ENCODE measurements at places on chromosomes 6 and 20.
A peak's percentile ranks its signal among the peaks of the same experiment; 100 is the strongest.

- DNase-seq, result peak; percentile 16
These were observed 267.6 kb upstream of the SGK1 start for GRCh38 chr6:134585517-134585873.

- peak; percentile 30 for DNase-seq
These were observed 16.6 kb downstream of the CPNE5 start for GRCh38 chr6:36822506-36823269.

DNA sequence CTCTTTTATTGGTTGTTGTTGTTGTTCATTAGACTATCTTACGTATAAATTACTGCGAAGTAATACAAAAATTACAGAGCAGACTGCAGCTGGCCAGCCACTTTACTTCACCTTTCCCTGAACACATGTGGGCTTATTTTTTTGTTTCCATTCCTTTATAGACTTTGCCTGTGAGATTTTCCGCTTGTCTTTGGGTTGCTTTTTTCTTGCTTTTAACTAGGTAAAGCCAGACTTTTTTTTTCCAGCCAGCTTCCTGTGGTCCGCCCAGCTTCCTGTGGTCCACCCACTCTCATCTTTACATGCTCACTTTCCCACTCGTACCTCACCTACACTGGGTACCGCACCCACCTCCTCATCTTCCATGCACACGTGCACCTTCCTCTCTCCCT lies 79.0 kb downstream of the IPCEF1 start:
- no peak for DNase-seq

- DNase-seq, result no peak
These were observed 302.7 kb upstream of the PRDM1 start for GRCh38 chr6:105783333-105783935.

DNA sequence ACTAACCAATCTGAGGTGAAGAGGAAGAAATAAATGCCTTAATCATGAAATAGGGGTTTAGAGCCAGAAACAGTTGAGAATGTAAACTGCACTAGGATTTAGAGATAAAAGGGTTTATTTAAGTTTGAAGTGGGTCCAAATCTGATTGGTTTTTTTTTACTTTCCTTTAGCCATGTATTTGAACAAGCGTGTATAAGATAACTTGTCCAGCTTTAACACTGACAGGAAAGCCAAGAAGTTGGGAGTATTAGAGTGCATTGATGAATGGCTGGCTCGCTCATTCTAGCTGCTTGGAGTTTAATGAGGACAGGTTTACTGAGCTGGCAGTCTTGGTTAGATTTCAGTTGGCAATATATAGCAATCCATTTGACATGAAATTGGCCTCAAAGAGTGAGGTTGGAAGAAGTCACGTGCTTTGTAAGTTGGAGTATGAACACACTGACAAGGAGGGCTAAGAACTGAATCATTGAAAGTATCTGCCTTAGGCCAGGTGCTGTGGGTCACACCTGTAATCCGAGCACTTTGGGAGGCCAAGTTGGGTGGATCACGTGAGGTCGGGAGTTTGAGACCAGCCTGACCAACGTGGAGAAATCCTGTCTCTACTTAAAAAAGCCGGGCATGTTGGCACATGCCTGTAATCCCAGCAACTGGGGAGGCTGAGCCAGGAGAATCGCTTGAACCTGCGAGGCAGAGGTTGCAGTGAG lies 13.7 kb downstream of the SRSF3 start:
- DNase-seq, result no peak

DNA sequence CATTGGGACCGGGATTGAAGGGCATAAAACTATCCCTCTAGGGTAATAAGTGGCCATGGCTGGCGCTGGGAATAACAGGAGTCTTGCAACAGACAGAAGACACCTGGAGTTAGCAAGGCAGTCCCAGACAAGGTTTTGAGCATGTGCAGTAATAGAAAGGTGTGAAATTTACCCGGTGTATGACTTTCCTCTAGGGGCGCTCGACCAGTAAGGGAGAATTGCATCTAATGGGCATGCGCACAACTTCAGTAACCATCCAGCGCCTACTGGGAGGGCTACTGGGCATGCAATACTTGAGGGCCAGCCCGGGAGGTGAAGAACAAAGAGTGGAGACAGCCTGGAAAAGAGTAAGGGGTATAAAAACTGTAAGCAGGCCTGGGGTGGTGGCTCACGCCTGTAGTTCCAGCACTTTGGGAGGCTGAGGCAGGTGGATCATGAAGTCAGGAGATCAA lies 32.7 kb downstream of the SERPINB6 start:
- no peak for DNase-seq

DNA sequence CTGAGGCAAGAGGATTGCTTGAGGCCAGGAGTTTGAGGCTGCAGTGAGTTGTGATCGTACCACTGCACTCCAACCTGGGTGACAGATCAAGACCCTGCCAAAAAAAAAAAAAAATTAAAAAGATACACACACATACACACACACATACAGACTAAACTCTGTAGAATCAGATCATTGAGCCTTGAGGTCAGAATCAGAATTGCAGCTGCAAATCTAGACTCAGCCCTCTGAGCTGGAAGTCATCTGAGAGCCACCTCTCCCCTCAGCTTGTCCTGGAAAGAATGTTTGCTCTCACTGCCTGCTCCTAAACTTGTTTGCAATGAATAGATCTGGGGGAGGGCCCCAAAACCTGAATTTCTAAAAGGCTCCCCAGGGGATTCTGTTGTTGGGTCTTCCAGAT lies 41.4 kb upstream of the ANGPT4 start:
- no peak for DNase-seq

- no peak for DNase-seq
These were observed 193.8 kb downstream of the BTBD9 start for GRCh38 chr6:38445925-38446324.

DNA sequence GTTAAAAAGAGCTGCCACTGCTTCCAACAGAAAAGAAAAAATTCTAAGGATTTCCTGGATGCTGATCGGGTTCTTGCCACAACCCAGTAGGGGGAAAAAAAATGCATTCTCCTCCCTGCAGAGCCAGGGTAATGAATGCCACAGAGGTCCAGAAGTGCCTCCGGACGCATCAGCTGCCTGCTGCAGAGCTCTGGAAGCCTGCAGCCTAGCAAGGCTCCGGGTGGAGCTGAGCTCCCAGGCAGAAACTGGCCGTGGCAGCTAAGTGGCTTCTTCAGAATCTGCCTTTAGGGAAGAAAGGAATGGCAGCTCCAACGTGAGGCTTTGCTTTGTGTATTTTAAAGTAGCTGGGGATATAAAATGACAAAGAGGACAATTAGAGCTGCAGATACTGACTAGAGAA lies 155.0 kb downstream of the CFAP61 start:
- DNase-seq, result peak; percentile 67

- DNase-seq, result no peak
These were observed 13.0 kb upstream of the SNHG17 start for GRCh38 chr20:38447931-38448675.

DNA sequence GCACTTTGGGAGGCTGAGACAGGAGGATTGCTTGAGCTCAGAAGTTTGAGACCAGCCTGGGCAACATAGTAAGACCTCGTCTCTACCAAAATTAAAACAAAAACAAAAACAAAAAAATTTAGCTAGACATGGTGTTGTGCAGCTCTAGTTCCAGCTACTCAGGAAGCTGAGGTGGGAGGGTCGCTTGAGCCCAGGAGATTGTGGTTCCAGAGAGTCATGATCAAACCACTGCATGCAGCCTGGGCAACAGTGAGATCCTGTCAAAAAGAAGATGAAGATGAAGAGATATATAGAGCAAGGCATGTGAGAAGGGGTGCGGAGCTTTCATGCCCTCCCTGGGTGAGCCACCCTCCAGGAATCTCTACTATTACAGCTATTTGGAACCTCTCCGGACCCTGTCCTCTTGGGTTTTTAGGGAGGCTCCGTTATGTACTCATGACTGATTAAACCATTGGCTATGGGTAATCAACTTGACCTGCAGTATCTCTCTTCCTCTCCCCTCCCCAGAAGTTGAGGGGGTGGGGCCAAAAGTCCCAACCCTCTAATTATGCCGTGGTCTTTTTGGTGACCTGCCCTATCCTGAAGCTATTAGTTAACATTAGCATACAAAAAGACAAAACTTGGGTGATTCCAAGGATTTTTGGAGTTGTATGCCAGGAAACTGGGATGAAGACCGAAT lies 9.0 kb downstream of the POLH start:
- no peak for DNase-seq

DNA sequence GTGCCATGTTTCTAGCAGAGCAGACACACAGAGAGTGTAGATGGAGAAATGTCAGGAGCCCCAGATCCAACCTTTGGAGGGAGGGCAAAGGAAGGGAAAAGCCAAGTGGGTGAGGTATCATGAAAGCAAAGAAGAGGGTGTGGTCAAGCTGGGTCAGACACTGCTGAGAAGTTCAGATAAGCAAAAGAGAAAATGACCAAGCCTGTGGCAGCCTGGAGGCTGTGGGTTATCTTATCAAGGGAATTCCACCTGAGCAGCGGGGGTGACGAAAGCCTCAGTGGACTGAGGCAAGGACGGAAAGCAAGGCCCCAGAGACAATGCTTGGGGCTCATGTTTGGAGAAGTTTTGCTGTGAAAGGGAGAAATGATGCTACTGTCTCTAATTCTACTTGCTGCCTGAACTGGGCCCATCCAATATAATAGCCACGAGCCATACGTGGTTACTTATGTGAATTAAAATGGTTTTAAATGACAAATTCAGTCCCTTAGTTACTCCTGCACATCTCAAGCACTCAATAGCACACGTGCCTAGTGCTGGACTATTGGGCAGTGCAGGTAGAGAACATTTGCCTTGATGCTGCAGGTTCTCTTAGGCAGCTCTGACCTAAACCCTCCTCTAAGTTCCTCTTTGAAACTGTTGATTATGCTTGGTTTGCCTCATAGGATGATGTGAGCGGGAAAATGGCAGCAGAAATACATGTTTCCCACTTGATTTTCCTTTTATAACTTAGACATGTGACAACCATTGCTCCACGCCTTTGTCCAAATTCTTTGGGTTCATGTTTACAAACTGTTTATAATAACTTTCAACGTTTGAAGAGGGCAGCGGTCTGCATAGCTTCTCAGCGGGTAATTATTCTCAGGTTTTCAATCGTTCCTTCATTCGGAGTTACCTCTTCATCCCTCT lies 63.7 kb downstream of the SLC22A23 start:
- no peak for DNase-seq

GRCh38 chr6:33716890-33717632 lies 5.6 kb upstream of the UQCC2 start:
- no peak for DNase-seq

DNA sequence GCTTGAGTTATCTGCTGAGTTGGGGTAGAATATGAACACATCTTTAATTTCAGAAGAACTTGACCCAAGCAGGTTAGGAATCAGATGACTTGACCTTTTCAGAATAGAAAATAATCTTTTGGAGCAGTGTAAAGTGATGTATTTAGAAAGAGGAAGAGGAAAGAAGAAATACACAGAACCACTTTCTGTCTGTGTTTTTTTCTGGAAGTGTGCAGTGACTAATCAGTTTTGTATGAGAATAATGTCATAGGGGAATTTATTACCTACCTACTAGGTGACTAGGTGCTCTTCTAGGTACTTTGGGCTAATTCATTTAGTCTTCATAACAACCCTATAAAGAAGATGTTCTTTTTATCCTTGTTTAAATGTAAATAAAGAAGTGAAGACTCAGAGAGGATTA lies 3.0 kb downstream of the PPP1R14C start:
- DNase-seq, result no peak

DNA sequence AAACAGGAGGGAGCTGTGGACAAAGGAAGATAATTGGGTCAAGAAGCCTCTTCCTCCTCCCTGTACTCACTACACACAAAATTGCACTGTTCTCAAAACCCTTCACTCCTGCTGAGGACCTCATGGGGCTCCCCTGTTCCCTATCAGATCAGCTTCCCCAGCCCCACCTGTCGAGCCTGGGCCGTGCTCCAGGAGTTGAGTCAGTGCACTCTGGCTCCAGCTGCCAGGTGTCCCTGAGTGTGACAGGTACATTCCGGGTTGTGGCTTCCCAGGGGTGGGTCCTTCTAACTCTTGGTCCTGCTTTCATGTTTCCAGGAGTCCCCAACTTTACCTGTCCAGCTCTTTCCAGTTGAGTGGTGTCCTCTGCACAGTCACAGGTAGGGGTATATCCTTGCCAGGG lies 8.4 kb downstream of the RAB5IF start:
- no peak for DNase-seq

- DNase-seq, result no peak
These were observed 46.3 kb downstream of the SCAND1 start for GRCh38 chr20:35908007-35908406.

DNA sequence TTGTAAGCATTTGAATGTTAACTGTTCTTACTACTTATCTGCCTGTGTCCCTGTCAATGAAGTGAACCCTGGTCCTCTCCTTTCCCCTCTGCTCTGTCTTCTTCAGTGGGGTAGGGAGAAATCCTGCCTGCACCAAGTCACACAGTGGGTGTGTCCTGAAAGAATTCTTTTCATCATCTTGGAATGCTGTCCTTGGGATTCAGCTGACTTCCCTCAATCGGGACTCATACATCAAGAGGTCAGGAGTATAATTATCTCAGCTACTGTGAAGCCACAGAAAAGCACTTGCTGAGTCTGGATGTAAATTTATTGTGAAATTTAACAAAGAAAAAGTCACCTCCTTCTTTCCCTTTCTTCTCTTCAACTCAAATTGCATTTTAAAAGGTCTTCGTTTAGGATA lies 328.5 kb downstream of the SOX4 start:
- no peak for DNase-seq

GRCh38 chr20:38369389-38369788 lies 23.1 kb downstream of the LBP start:
- DNase-seq, result peak; percentile 25

GRCh38 chr6:144343701-144344428 lies 58.7 kb downstream of the UTRN start:
- no peak for DNase-seq

GRCh38 chr20:32819992-32820697 lies 391 bp downstream of the MAPRE1 start:
- peak; percentile 92 for DNase-seq

DNA sequence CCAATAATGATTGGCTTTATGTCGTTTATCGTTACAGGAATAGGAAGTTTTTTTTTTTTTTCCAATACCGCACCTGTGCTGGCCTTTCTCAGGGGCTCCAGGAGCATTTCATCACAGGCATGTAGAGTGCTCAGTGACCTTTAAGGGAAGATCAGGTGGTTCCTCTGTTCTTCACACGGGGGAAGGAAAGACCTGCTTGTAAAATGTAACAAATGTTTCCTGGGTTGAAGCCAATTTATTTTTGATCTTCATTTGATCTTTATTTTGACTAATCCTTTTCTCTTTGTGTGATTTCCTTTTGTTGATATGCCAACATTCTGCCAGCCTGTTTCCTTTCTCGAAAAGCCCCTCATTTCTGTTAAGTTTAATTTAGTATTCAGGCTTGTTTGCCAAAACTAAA lies 61.9 kb upstream of the HBS1L start:
- DNase-seq, result no peak

DNA sequence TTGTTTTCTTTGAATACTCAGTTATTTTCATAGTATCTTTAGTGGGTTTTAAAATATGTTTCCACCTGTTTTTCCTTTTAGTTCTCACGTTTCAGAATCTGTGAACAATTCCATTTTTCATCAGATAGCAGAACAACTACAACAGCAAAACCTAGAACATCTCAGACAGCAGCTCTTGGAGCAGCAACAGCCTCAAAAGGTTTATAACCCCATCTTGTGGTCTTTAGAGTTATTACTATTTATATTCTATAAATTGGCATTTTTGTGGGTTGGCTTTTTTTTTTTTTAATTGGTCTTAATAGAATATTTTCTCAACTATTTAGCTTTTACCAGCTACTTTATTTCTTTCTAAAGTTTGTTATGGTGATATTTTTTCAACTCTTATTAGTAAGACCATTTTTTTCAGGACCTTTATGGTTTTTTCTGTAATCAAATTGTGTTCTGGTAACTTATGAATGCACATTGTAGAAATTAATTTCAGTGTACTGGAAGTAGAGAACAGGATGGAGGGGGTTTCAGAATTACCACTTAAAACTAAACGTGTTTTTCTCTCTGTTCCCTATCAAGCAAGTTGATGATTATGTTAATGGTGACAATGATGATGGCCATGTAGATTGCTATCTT lies 72.2 kb downstream of the SCAF8 start:
- no peak for DNase-seq
